Ascending aorta (tissue), 2 donors: ENCODE measurements at places on chromosomes 13 and 19.

GRCh38 chr19:42284066-42284501 lies 15.0 kb downstream of the CIC start:
- no peak for DNase-seq
- H3K4me3 ChIP-seq, result peak overlapping the region; percentile 85
- peaks cover 55% of the 10 kb centered on the region for H3K4me1 ChIP-seq
- no peaks in the 10 kb centered on the region for H3K27me3 ChIP-seq

GRCh38 chr13:67036699-67037457 lies 193.3 kb downstream of the PCDH9 start:
- H3K27me3 ChIP-seq, result no peaks in the 10 kb centered on the region
- H3K27ac ChIP-seq, result no peak overlapping the region
- no peaks in the 10 kb centered on the region for H3K36me3 ChIP-seq
- no peaks in the 10 kb centered on the region for H3K4me1 ChIP-seq
- no peak for DNase-seq

- no peaks in the 10 kb centered on the region for H3K27me3 ChIP-seq
- no peaks in the 10 kb centered on the region for H3K4me1 ChIP-seq
- H3K36me3 ChIP-seq, result no peaks in the 10 kb centered on the region
- peak overlapping the region; percentile 98 for H3K4me3 ChIP-seq
- no peak for DNase-seq
Observed at GRCh38 chr13:106533101-106533942, 2.1 kb downstream of the EFNB2 start.

GRCh38 chr13:110305949-110306339 lies 1.0 kb downstream of the COL4A1 start:
- H3K4me1 ChIP-seq, result peaks cover 8% of the 10 kb centered on the region
- peak overlapping the region; percentile 99 for H3K27ac ChIP-seq
- no peak for DNase-seq
- no peaks in the 10 kb centered on the region for H3K27me3 ChIP-seq

DNA sequence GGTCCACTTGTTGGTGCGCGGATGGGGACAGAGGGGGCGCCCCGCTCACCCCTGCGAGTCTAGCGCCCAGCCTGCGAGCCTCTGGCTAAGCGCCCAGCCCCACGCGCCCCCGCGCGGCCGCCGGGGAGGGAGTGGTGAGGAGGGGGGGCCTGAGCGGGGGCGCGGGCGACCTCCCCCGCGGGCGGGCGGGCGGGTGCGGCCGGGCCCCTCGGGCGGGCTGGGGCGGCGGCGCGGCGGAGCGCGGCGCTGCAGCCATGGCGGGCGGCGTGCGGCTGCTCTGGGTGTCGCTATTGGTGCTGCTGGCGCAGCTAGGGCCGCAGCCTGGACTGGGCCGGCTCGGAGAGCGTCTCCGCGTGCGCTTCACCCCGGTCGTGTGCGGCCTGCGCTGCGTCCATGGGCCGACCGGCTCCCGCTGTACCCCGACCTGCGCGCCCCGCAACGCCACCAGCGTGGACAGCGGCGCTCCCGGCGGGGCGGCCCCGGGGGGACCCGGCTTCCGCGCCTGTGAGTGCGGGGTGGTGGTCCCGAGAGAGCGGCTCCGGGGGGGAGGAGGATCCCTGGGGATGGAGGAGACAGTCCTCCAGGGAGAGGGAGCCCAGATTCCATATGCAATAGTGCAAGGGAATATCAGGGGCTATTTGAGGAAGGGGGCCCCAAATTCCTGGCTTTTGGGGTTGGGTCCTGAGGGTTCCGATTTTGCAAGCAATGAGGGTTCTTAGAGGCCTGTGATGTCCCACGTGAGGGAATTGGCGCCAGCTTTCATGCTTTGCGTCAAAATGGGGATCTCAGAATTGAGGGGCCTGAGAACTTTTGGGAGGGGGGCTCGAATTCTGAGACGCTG lies at the start of gene LTBP4:
TSS of gene LTBP4 (plus strand) at position 236 of the 841 bp plus-strand sequence. CDS start at position 255, 19 bp downstream.
- no peaks in the 10 kb centered on the region for H3K27me3 ChIP-seq
- H3K27ac ChIP-seq, result peak within 1 kb of the TSS; percentile 88
- DNase-seq, result peak; percentile 86
- peak within 1 kb of the TSS; percentile 75 for H3K4me3 ChIP-seq
- peaks cover 26% of the 10 kb centered on the region for H3K4me1 ChIP-seq

- no peaks in the 10 kb centered on the region for H3K4me1 ChIP-seq
- H3K27me3 ChIP-seq, result no peaks in the 10 kb centered on the region
- no peaks in the 10 kb centered on the region for H3K36me3 ChIP-seq
- no peak for DNase-seq
- H3K27ac ChIP-seq, result no peak overlapping the region
Observed at GRCh38 chr13:60369242-60369641, 27.8 kb upstream of the TDRD3 start.

- peak overlapping the region; percentile 60 for H3K4me3 ChIP-seq
- no peaks in the 10 kb centered on the region for H3K36me3 ChIP-seq
- peaks cover 77% of the 10 kb centered on the region for H3K4me1 ChIP-seq
- DNase-seq, result peak; percentile 73
- H3K27me3 ChIP-seq, result no peaks in the 10 kb centered on the region
Observed at GRCh38 chr19:18304208-18304457, 18.7 kb downstream of the LSM4 start.

GRCh38 chr13:70310396-70311119 lies 202.3 kb upstream of the KLHL1 start:
- no peak for DNase-seq
- no peaks in the 10 kb centered on the region for H3K4me1 ChIP-seq
- H3K27ac ChIP-seq, result no peak overlapping the region

DNA sequence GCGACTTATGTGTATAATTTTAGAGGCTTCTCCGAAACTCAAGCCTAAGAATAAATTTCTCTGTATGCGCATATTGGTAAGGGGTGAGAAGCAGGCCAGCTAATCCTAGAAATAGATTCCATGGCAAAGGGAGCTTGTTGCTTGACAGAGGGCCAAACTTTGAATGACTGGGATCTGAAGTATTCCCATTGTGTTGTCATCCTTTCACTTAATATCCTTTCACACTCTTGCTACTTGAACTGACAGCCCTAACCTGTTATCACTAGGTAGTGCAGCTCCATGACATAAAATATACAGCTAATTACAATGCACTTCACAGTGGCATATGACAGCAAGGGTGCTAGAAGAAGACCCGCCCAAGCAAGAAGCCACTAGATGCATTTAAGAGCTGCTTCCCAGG lies 309.8 kb downstream of the OXGR1 start:
- no peak overlapping the region for H3K27ac ChIP-seq
- H3K36me3 ChIP-seq, result no peaks in the 10 kb centered on the region
- no peaks in the 10 kb centered on the region for H3K4me1 ChIP-seq
- no peak for DNase-seq
- no peak overlapping the region for H3K4me3 ChIP-seq
- no peaks in the 10 kb centered on the region for H3K27me3 ChIP-seq

- no peaks in the 10 kb centered on the region for H3K36me3 ChIP-seq
- H3K27me3 ChIP-seq, result no peaks in the 10 kb centered on the region
- no peak overlapping the region for H3K4me3 ChIP-seq
- H3K27ac ChIP-seq, result no peak overlapping the region
Observed at GRCh38 chr13:44819245-44819644, 170.0 kb downstream of the NUFIP1 start.
